Osteoblast (primary cell): ENCODE measurements at places on chromosomes 7 and 10. TPM values are rescaled to one million over a fixed set of nuclear protein-coding genes. Genes with fewer than 3 reads are reported as not detected.

DNA sequence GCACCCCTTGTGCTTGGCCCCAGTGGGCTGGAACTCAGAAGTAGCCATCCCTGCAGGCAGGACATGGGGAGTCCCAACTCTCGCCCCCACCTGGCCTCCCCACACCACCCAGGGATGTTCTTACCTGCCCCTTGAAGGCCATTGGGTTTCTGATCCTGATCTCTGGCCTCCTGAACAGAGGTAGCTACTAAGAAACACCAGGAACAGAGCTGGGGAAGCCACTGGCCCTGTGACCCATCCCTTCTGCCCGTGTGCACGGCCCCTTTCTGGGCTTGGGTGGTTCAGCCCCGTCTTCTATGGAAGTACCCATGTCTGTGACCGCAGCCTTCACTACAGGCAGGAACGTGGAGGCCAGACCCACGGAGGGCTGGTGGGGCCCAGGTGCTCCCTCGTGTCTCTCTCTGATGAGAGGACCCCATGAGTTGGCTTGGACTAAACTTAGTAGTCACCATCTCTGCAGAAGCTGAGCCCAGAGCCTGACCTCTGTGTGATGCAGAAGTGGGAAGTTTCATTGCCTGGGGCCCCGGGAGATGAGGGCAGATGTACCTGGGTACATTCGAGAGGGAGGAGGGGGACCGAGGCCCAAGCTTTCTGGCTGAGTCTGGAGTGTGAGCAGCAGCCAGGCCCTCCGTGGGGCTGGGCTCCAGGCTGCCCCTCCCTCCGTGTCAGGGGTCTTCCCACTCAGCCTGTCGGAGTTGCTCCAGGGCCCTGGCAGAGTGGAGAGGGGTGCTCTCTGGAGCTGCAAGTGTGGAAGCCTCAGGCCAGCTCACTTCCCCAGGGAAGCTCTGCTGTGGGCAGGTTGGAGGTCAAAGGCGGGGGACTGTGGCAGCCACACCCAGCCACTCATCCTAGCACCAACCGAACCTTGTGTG lies 81.0 kb downstream of the MKI67 start:
- no peak overlapping the region for H3K27ac ChIP-seq
- no peak overlapping the region for H3K4me3 ChIP-seq
- no peaks in the 10 kb centered on the region for H3K27me3 ChIP-seq
- DNase-seq: peak; percentile 54
- H3K4me1 ChIP-seq: peaks cover 13% of the 10 kb centered on the region

GRCh38 chr10:48254750-48255512 lies 19.6 kb downstream of the FRMPD2 start:
- H3K27ac ChIP-seq: no peak overlapping the region
- no peaks in the 10 kb centered on the region for H3K36me3 ChIP-seq
- no peak overlapping the region for H3K4me3 ChIP-seq
- no peak for DNase-seq

DNA sequence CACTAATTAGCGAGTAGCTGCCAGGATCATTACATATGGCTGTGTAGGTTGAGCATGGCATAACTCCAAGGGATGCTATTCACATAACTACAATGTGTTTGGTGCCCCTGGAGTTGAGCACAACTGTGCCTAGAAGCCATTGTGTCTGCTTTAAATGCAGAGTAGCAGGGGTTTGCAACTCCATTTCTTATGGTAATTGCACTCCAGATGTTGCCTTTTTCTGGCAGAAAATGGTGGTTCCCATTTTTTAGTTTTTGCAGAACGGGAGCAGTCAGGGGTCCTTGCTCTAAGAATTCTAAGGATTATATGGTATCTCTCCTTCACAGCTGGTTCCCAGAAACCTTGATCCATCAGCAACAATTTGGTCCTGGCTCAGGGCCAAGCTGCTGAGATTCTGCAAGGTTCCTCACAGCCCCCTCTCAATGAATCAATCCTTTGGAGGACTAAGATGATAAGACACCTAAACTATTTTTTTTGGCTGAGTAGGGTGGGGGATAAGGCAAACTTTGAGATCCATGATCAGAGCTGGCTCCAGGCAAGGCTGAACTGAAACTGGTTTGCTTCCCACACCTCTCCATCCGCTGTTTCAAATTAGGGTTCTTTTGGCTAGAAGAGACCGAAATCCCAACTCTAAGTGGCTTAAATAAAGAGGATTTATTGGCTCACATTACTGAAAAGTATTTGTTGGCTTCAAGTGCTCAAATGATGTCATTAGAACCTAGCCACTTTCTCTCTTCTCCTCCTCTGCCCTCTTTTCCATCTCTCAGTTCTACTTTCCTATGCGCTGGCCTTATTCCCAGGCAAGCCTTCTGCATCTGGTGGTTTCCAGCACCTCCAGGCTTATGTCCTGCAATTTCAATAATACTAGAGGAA lies 97.5 kb upstream of the CCDC6 start:
- no peak for DNase-seq
- H3K27ac ChIP-seq: no peak overlapping the region
- no peak overlapping the region for H3K4me3 ChIP-seq

GRCh38 chr7:157009170-157009777 lies 1.2 kb downstream of the MNX1 start:
- DNase-seq: peak; percentile 90
- no peak overlapping the region for H3K27ac ChIP-seq
- H3K36me3 ChIP-seq: no peaks in the 10 kb centered on the region
- H3K27me3 ChIP-seq: peaks cover 94% of the 10 kb centered on the region
- H3K4me1 ChIP-seq: no peaks in the 10 kb centered on the region

DNA sequence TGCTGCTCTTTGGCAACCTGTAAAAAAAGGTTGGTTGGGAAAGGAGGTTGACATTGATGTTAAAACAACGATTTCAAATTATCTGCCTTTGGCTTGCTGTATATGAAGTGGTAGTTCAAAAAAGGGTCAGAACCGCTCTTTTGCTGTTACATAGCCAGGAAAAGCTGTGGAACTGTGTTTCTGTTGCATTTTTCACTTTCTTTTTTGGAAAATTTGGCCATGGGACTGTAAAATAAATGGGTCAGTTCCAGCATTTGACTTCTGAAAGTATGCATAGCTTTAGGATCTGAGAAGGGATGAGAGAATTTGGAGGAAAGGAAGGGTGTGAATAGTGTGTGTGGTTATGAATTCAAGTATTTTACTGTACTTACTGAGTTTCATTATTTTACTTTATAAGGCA lies 7.3 kb downstream of the AUTS2 start:
- no peak overlapping the region for H3K4me3 ChIP-seq
- no peak overlapping the region for H3K27ac ChIP-seq
- H3K36me3 ChIP-seq: no peaks in the 10 kb centered on the region

- H3K4me1 ChIP-seq: peaks cover 18% of the 10 kb centered on the region
- peaks cover 5% of the 10 kb centered on the region for H3K27me3 ChIP-seq
- no peaks in the 10 kb centered on the region for H3K36me3 ChIP-seq
Observed at GRCh38 chr10:61108915-61109314, 164.9 kb upstream of the RHOBTB1 start.

- H3K27me3 ChIP-seq: no peaks in the 10 kb centered on the region
- H3K4me1 ChIP-seq: peaks cover 6% of the 10 kb centered on the region
- H3K4me3 ChIP-seq: peak within 1 kb of the TSS; percentile 89
- H3K27ac ChIP-seq: peak within 1 kb of the TSS; percentile 58
Observed at GRCh38 chr10:103350517-103351260, at the start of gene PCGF6. Gene PCGF6 (minus strand): TSS chr10:103351140. CDS start chr10:103351066, 74 bp downstream.

DNA sequence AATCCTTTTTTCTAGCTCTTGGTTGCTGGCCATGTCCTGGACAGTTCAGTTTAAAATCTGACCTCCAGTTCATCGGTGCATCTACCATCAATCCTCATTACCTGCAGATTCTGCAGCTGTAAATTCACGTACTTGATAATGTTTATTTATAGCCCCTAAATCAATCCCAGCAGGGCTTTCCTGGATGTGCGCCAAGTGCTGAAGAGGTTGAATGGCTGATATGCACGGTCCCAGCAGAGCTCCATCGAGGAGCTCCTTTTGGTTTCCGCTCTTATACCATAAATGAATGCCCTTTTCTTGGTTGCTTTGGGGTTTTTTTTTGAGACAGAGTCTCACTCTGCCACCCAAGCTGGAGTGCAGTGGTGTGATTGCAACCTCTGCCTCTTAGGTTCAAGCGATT lies 91.2 kb upstream of the CCZ1B start:
- H3K36me3 ChIP-seq: no peaks in the 10 kb centered on the region
- no peak overlapping the region for H3K4me3 ChIP-seq
- no peak overlapping the region for H3K27ac ChIP-seq
- H3K27me3 ChIP-seq: no peaks in the 10 kb centered on the region

- no peak overlapping the region for H3K4me3 ChIP-seq
- no peaks in the 10 kb centered on the region for H3K36me3 ChIP-seq
- DNase-seq: no peak
- no peaks in the 10 kb centered on the region for H3K27me3 ChIP-seq
Observed at GRCh38 chr10:111265341-111265740, 188.5 kb downstream of the ADRA2A start.

GRCh38 chr7:78576236-78576635 lies 777.7 kb downstream of the PHTF2 start:
- no peak overlapping the region for H3K27ac ChIP-seq
- H3K27me3 ChIP-seq: no peaks in the 10 kb centered on the region
- H3K4me1 ChIP-seq: peaks cover 3% of the 10 kb centered on the region
- H3K4me3 ChIP-seq: no peak overlapping the region

- H3K27ac ChIP-seq: peak overlapping the region; percentile 76
- H3K27me3 ChIP-seq: no peaks in the 10 kb centered on the region
- DNase-seq: no peak
Observed at GRCh38 chr10:102779680-102780526, 36.2 kb downstream of the WBP1L start.

- peaks cover 10% of the 10 kb centered on the region for H3K4me1 ChIP-seq
- DNase-seq: no peak
- H3K27me3 ChIP-seq: no peaks in the 10 kb centered on the region
- no peaks in the 10 kb centered on the region for H3K36me3 ChIP-seq
- no peak overlapping the region for H3K27ac ChIP-seq
- no peak overlapping the region for H3K4me3 ChIP-seq
Observed at GRCh38 chr7:136997735-136998134, 129.3 kb downstream of the CHRM2 start.

- DNase-seq: peak; percentile 13
- no peaks in the 10 kb centered on the region for H3K36me3 ChIP-seq
- H3K4me1 ChIP-seq: peaks cover 2% of the 10 kb centered on the region
- no peak overlapping the region for H3K4me3 ChIP-seq
- no peaks in the 10 kb centered on the region for H3K27me3 ChIP-seq
Observed at GRCh38 chr10:72638586-72639440, 12.9 kb upstream of the MICU1 start.

Gene GDF2
- total RNA-seq: not detected in 2 replicates

Gene PTN
- total RNA-seq: 21.0 and 33.3 TPM in 2 replicates

Gene NRAP
- not detected in 2 replicates for total RNA-seq

Gene MYOZ1
- total RNA-seq: not detected in 2 replicates

Gene AGAP5
- 3.5 and 4.0 TPM in 2 replicates for total RNA-seq

Gene HECTD2
- 15.9 and 17.1 TPM in 2 replicates for total RNA-seq
